ENCODE measurements at places on chromosomes 6 and 20.

- DNase-seq, result no peak
Observed at GRCh38 chr20:8996817-8997512, 71.9 kb upstream of the PLCB4 start.

DNA sequence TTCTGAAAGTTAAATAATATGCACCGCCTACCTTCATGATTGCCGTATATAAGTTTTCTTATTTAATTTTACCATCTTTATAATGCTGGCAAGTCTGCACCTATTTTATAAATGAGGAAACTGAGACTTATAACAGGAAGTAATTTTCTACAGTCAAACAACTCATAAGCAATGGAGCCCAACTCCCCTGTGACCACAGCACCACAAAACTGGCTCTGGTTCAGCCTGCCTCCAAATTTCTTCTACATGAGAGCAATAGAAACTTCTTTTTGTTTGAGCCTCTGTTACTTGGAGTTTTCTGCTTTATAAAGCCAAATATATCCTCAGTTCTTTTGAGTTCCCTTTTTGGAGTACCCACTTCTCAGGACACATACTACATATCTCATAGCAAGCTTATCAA is 131.1 kb upstream of the HSF2 start:
- DNase-seq, result no peak

- no peak for DNase-seq
Observed at GRCh38 chr6:38617856-38618255, 21.9 kb downstream of the BTBD9 start.

GRCh38 chr6:111803804-111804203 is 69.4 kb downstream of the FYN start:
- DNase-seq, result peak; percentile 71

DNA sequence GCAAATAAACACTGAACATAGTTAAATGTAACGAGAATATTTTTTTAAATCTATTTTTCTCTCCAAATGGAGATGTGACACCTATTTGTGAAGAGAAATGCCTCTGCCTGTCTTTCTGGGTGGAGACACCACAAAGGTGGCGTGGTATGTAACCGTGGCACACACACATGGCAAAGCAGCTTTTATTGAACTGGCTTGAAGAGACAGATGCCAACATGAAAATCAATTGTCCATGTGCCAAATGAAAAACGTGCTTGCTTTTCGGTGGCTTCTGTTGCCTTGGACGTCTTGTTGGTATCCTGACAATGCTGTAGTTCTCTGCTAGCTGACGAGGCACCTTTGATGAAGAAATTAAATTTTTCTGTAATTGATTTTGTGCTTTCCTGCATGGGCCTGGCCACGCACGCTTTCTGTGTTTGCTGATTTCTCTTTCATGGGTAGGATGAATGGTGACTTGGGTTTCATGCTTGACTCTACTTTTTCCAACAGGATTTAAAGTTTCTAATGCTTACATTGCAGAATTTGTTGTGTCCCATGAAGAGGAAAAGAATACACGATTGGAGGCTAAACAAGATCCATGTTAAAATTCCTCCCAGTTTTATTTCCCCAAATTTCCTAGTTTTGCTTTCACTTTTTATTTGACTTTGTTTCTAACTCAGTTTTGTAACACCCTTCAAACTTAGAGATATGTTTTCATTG is 202.6 kb downstream of the TMEM242 start:
- no peak for DNase-seq

- no peak for DNase-seq
Observed at GRCh38 chr6:141705431-141705830, 427.3 kb upstream of the GJE1 start.

DNA sequence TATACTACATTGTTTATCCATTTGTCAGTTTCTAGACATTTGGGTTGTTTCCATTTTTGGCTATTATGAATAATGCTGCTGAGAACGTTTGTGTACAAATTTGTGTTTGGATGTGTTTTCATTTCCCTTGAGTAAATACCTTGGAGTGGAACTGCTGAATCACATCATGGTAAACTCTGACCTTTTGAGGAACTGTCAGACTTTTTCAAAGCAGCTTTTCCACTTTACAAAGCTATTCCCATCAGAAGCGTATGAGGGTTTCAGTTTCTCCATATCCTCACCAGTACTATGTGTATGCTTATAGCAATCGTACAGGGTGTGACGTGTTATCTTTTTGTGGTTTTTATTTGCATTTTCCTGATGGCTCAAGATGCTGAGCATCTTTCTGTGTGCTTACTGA is 103.7 kb downstream of the MYO6 start:
- DNase-seq, result peak; percentile 10

DNA sequence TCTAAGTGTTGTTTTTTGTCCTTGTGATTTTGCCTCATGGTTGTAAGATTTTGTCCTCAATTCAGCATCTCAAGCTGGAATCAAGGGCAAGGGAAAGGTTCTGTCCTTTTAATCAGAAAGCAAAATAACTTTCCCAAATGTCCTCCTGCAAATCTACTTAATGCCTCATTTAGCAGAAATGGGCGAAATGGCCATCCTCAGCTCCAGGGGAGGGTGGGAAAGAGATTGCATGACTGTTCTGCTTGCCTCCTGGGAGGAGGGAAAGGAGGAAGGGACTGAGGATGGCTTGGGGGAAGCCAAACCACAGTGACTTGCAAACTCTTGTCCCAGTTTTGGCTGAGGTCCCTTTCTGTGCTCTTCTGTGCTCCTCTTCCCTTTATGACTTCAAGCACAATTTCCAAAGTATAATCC is 43.4 kb downstream of the TNFAIP3 start:
- peak; percentile 79 for DNase-seq

DNA sequence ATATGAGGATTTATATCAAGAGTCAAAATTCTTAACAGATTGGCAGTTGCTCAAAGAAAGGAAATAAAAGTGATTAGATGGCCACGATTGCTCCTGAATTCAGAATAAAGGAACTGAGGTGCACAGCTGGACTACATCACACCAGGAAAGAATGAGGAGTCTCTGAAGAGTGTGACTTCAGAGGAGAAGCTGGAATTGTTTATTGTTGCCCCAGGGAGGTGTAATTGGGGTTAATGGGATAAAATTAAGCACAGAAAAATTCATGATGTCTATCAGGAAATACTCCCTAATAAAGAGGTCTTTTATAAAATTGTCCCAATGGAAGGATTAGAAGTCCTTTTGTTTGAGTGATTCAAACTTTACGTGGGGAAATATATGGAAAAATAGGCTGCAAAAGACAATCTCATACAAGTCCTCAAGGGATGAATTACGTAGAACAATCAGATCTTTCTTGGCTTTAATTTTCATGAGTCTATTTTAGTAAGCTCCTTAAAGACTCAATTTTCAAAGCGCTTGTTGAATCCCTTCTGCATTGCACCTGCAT is 208.6 kb upstream of the RNF217 start:
- DNase-seq, result no peak

DNA sequence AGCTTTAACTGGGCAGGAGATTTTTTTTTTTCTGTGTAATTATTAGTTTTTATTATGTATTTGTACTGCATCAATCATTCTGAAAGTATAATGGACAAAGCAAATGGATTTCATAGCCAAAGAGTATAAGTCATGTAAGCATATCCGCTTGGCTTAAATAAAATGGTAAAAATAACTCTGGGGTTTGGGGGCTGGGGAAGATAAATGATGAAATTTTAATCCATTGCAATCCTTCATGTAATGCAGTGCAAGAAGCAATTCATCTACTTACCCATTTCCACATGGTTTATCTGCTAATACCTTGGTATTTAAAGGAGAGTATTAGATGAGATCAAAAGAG is 781.4 kb downstream of the QKI start:
- no peak for DNase-seq

DNA sequence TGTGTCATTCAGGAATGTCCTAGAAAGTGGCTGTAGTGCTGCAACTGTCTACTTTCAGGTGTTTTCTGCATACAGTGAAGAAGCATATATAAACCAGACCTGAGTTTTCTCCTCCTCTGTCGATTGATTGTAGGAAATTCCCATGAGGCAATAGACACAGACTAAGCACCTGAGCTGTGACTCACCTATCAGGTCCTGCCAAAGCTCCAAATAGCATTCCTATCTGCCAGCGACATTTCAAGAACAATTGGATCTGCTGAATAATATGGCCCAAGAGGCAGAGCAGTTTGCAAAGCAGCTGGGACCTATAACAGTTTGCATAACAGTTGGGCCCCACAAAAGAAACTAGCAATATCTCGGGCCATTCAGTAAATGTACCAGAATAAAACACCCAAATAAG is 360.4 kb downstream of the HAO1 start:
- no peak for DNase-seq

GRCh38 chr6:35170166-35170565 is 29.0 kb upstream of the TCP11 start:
- DNase-seq, result no peak

DNA sequence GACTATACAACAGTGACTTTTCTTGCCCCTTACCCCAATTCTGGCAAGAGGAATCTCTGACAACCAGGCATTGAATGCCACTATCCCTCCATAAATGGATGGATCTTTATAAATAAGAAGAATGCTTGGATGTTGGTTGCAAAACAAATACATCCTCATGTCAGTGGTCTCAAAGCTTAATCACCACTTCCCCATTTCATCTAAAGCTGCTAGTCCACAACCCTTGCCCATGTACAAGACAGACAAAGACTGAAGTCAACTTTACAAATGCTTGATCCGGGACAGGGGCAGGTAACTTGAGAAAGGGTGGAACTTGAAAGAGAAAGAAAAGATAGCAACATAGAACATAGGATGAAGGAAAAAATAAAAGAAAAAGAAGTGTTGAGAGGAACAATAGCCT is 540.5 kb upstream of the NOX3 start:
- no peak for DNase-seq

DNA sequence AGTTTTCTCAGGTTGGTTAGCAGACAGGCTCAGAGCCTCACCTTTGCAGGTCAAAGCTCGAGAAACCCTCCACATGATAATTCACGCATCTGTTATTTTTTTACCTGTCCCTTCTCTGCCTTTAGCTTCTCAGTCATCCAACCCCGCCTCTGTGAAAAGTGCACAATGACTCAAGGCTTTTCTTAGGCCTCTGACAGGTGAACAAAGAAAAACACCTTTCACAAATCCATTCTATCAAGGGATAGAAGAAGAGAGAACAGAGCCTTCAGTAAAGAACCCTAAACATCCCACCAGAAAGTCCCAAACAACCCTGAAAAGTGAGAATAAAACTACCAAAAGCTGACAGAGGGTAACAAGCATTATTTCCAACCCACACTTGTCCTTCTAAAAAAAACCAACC is 178.2 kb downstream of the GJA10 start:
- no peak for DNase-seq

DNA sequence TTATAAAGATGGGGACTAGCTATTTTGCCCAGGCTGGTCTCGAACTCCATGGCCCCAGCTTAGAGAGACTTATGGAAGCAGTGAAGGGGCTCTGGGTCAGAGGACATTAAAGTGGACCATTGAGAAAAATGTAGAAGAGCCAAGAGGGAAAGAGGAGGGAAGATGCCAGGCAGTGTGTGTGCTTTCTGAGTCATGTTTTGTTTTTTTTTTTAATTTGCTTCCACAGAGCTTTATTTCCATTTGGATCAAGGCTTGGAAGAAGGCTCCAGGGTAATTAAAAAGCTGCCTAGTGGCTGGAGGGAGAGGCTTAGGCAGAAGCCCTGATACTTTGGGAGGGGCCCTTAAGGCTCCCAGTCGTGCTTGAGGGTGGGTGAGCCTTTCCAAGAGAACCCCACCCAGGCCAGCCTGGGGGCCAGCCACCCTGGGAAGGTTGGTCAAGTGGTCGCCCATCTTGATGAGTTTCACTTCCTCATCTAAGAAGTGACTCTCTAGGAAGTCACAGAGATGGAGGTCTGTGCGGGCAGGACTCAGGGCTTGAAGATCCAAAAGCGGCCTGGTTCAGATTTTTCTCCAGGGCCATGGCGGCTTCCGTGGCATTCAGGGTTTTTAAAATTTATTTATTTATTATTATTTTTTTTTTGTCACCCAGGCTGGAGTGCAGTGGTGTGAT is 3.0 kb upstream of the ZNF335 start:
- no peak for DNase-seq

- DNase-seq, result no peak
Observed at GRCh38 chr6:138310821-138311220, 66.9 kb upstream of the SMIM28 start.

DNA sequence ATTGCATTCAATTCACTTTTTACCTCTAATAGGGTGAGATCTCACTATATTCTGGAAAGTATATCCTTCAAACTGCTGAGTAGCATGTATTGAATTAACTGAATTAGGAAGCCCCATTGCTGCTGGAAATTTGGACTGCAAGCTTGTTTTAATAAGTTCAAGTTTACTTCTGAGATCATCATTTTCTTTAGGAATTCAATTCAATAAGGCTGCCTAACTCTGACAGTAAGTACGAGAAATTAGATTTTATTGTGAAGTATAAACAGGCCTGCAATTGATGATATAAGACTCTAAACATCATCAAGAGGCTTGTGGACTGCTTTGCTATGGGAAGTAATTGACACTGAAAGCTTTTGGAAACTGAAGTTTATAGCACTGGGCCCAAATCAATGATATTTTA is 44.4 kb downstream of the OGFRL1 start:
- DNase-seq, result no peak

DNA sequence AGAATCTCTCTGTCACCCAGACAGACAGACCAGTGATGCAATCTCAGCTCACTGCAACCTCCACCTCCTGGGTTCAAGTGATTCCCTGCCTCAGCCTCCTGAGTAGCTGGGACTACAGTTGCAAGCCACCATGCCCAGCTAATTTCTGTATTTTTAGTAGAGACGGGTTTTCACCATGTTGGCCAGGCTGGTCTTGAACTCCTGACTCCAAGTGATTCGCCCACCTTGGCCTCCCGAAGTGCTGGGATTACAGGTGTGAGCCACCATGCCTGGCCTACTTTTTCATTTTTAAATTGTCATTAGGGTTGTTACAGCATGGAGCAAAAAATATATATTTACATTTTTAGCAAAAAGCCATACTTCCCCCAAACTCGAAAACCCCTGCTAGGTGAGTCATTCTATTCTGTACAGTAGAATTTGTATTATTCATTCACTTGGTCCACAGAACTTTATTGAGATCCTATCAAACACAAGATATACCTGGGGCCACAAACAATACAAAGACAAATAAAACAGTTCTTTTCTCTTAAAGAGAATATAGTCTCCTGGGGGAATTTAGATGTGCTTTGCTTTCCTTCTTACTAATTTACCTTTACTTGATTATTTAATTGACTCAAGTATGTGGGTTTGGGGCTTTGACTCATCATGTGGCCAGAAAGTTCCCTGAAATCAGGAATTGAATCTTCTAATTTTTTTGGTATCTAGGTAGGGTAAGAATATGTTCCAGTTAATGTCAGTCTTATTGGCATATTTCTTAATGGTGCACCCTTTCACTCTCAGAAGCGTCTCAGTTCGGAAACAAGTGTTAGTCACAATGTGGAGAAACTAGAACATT is 16.6 kb upstream of the CCND3 start:
- DNase-seq, result no peak

- DNase-seq, result peak; percentile 88
Observed at GRCh38 chr20:44720621-44720996, 5.4 kb downstream of the CCN5 start.

GRCh38 chr6:134537146-134537555 is 219.2 kb upstream of the SGK1 start:
- peak; percentile 85 for DNase-seq

All from fibroblast of gingiva (primary cell).